Astrocyte of the cerebellum (primary cell): ENCODE measurements at places on chromosomes 11 and 22.

GRCh38 chr11:46801694-46802470 is 44.2 kb downstream of the CKAP5 start:
- no peak for DNase-seq

- DNase-seq: no peak
These were observed 17.3 kb downstream of the APOL2 start for GRCh38 chr22:36221799-36222751.

- no peak for DNase-seq
These were observed 6.9 kb upstream of the TIMP3 start for GRCh38 chr22:32794449-32795213.

GRCh38 chr11:44987506-44987905 is 36.8 kb upstream of the TP53I11 start:
- DNase-seq: no peak

- DNase-seq: no peak
These were observed 28.9 kb upstream of the PARVB start for GRCh38 chr22:43995057-43995685.

DNA sequence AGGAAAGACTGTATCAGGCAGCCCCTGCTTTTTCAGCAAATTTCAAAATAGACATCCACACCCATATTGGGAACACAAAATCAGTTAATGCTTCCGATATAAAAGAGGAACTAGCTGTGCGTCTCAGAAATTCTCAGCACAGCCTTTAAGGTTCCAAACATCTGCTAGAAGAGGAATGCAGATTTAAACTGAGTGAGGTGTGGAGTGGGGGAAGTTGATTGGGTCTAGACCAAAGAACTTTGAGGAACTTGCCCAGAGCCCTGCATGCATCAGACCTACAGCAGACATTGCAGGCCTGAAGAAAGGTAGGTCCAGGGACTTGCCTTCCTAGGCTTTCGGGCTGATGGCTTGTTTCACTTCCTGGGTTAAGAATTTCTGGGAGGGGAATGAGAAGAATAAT is at the start of gene MS4A4A:
Gene MS4A4A, plus strand, starts transcription at position 255 of the 400 bp plus-strand sequence. Its CDS starts 10 bp downstream, at position 265.
- no peak for DNase-seq

- no peak for DNase-seq
These were observed 4.3 kb downstream of the GRK2 start for GRCh38 chr11:67270256-67271204.

DNA sequence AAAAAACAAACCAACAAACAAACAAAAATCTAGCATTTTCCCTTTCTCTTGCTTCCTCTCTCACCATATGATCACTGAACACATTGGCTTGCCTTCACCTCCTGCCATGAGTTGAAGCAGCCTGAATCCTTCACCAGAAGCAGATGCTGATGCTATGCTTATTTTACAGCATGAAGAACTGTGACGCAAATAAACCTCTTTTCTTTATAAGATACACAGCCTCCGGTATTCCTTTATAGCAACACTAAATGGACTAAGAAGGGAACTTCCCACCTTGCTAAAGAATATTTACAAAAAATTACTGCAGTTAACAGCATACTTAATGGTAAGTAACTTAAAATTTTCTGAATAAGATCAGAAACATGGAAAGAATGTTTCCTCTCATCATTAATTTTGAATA is 27.7 kb upstream of the TEAD1 start:
- DNase-seq: no peak

- no peak for DNase-seq
These were observed 2.6 kb downstream of the KCNQ1 start for GRCh38 chr11:2447253-2447950.

DNA sequence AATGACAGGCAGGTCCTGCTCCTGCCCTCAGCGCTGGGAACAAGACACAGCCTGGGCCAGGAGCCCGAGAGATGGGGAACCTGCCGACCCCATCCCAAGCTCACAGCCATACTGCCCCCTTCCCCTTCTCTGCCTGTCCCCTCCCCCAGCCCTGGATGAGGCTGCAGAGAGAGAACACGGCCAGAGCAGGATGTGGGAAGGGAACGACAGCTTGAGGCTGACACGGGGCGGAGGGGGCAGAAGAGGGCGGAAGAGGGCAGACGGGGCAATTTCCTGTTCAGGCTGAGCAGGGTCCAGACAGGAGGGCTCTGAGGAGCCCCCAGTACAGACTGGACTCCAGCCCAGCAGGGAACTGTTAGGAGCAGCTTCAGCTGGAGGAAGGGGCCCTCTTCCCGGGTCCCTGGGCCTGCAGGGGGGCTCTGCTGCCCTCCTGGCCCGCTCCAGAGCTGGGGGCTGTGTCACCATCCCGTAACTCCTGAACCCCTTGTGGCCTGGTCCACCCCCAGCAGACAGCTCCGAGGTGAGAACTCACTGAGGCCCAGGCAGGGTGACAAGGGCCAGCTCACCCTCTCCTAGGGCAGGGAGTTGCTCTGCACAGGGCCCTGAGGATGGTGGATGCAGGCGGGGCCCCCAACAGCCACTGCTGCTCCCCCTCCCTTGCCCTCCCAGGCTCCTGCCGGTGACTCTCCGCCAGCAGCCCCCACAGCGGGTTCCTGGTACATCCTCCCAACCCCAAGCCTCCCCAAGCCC is 5.7 kb downstream of the CTSD start:
- no peak for DNase-seq

DNA sequence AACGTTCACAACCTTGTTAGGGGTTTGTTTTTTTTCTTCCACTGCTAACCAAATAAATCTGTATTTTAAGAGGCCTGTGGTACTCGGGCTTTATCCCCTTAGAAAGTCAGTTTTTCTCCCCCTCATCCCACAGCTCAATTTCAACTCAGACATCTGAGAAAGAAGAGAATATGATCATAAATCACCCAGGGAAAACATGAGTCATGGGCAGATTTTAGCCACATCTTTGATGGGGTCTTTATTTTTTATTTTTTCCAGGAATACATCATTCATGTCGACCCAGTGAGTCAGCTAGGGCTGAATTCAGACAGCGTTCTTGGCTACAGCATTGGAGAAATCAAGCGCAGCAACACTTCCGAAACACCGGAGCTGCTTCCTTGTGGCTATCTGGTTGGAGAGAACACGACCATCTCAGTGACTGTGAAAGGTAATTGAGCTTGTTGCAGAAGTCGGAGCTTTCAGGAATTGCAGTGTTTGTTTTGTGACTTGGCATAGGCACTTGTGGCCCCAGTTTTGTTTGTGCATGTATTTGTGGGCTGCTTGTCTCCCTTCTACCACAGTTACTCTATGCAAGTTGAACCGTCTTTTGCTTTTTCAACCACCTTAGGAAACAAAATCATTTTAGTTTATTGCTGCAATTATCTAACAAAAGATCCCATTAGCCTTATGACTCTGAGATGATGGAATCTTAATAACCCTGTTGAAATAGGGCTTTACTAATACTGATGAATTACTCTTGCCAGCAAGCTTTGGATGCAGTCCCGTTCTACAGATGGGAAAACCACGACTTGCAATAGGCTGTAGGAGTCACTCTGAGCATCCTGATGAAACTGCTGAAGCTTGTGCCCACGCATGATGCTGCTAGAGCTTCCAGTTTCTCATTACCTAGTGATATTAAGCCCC is 62.7 kb downstream of the DBX1 start:
- peak; percentile 88 for DNase-seq

- no peak for DNase-seq
These were observed 31.6 kb upstream of the ME3 start for GRCh38 chr11:86703987-86704386.

GRCh38 chr22:32050678-32051515 is 7.8 kb downstream of the SLC5A1 start:
- DNase-seq: peak; percentile 45

DNA sequence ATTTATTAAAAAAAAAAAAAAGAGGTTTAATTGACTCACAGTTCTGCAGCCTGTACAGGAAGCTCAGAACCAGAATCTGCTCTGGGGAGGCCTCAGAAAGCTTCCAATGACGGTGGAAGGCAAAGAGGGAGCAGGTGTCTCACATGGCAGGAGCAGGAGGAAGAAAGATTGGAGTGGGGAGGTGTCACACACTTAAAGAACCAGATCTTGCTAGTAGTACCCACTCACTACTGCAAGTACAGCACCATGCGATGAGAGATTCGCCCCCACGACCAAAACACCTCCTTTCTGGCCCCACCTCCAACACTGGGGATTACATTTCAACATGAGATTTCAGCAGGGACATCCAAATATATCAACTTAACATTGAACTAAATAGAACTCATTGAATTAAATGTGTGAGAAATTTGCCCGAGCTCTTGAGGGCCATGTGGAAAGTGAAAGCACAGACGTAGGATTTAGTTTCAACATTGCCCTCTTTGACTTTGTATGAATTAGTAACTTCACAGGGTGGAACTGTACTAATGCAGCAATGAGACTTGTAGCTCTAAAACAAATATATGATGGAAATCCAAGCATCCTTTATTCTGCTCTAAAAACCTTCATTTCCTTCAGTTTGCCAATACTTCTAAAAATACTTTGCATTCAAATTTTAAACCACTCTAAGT is 628.2 kb downstream of the FAM181B start:
- no peak for DNase-seq

DNA sequence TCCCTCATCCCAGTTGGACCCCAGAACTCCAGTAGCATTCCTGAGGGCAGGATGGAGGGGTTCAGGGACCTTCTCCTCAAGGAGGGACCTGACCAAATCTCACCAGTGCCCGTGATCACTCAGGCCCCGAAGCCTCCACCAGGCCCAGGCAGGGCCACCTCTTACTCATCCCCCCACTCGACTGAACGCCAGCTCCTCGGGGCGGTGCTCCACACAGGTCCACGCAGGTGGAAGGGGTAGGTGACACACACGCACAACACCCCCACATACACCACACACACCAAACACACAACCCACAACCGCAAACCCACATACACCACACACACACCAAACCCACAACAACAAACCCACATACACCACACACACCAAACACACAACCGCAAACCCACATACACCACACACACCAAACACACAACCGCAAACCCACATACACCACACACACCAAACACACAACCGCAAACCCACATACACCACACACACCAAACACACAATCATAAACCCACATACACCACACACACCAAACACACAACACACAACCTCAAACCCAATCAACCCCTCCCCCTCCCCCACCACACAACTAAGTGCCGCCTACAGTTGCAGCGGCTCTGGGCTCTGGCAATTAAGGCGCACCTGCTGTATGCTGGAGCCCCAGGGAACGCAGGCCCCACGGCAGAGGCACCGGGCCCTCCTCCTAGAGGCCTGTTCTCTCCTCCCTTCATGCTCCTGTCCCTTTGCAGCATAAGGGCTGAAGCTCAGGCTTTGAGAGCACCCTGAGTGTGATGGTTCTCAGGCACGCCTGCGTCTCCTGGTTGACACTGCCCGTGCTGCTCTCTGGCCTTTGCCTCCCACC is 1318.1 kb downstream of the TBC1D22A start:
- DNase-seq: no peak

- no peak for DNase-seq
These were observed 21.4 kb upstream of the AMOTL1 start for GRCh38 chr11:94746721-94747120.

GRCh38 chr22:30210235-30210909 is 36.2 kb downstream of the LIF start:
- DNase-seq: no peak

GRCh38 chr11:84775503-84775902 is 851.6 kb downstream of the DLG2 start:
- DNase-seq: no peak

- no peak for DNase-seq
These were observed 4.1 kb upstream of the KCNJ1 start for GRCh38 chr11:128871168-128871610.

DNA sequence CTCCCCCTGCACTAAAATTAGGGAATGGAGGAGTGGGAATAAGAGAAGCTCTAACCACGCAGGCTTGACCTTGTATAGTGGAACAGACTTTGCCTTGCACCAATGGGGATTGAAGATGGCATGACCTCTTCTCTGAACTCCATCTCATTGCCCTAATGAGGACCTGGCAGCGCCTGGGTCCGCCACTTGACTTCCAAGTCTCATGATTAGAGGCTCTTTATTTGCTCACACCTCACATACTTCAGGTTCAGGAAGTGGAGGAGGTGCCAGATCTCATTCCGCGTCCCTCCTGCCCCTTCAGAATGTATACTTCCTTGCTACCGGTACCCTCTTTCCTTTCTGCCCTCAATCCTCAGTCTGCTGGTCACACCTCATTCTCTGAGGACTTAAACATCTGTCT is 106.0 kb upstream of the CD44 start:
- no peak for DNase-seq

- DNase-seq: no peak
These were observed 5.8 kb downstream of the MS4A12 start for GRCh38 chr11:60498399-60498798.

GRCh38 chr22:35330258-35330861 is 30.7 kb downstream of the TOM1 start:
- peak; percentile 20 for DNase-seq

- peak; percentile 53 for DNase-seq
These were observed 3.8 kb downstream of the DCPS start for GRCh38 chr11:126307706-126308105.

DNA sequence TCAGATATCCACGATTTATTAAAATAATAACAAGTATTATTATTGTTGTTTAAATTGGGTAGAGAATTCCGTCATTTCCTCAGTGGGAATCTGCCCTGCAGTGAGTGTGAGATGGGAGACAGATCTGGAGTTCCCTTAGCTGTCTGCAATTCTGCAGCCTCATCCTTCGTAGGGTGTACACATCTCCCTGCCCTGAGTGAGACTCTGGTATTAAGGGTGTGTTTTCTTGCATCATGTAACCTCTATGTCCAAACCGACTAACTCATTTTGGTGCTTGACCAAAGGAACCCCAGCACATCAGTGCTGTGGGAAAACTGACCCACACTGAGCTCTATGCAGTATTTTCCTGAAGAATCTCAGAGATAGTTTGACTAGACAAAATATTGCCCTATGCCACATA is 157.6 kb downstream of the LDLRAD3 start:
- DNase-seq: no peak

- DNase-seq: no peak
These were observed 69.1 kb upstream of the PPARA start for GRCh38 chr22:46081036-46081830.

- DNase-seq: no peak
These were observed 184.2 kb upstream of the LUZP2 start for GRCh38 chr11:24312464-24313238.

DNA sequence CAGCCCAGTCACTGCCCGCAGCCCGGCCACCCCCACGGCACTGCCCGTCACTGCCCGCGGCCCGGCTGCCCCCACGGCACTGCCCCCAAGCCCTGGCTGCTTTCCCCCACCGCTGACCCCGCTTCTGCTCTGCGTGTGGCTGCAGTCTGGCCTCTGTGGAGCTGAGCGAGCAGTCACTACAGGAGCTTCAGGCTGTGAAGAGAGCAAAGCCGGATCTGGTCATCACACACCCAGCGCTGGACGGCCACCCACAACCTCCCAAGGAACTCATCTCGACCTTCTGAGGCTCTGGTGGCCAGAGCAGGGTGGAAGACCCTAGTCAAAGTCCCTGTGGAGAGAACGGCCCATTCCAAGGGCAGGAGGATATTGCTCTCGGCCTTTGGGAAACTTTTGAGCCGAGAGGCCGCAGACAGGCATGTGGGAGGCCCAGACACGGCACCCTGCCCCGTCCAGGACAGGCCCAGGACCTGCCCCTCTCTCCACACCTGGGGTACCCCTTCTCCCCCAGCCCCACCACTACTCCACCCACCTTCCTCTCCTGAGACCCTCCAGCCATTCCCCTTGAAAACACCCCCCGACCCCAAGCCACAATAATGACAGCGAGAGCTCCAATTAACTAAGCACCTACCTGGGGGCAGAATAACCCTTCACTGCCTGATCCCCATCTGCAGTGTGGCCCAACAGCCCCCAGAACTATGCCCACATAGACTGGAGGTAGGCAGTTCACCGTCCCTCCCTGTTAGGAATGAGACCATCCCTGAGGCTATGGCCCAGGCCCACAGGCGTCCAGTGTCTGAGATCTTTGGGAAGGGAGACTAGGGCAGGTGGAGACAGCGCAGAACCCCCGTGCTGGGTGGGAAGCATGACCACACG is 3.7 kb upstream of the PGGHG start:
- DNase-seq: no peak
